ENCODE measurements at places on chromosomes 3 and 15.

- no peaks in the 10 kb centered on the region for H3K36me3 ChIP-seq
- peak overlapping the region; percentile 96 for H3K4me3 ChIP-seq
- no peaks in the 10 kb centered on the region for H3K27me3 ChIP-seq
- H3K27ac ChIP-seq: peak overlapping the region; percentile 99
Measured at GRCh38 chr3:187746059-187746441, 782 bp upstream of the BCL6 start.

DNA sequence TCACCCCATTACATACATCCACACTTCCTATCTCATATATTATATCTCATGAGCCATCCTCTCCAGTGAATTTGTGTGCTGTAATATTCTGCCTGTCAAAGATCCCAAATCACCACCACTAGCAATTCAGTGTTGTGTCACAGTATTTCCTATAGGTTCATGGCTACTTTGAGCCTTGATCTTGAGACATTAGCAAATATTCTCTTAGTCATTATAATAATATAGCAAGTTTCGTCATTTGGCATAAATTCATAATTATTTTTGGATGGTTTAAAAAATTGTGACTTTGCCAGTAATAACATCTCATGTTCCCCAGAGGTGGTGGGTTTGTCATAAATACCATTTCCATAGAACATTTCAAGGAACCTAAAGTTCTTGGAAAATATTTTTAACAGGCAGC is 47.7 kb downstream of the CMSS1 start:
- H3K4me3 ChIP-seq: no peak overlapping the region
- H3K27ac ChIP-seq: no peak overlapping the region
- peaks cover 6% of the 10 kb centered on the region for H3K4me1 ChIP-seq
- H3K36me3 ChIP-seq: no peaks in the 10 kb centered on the region
- no peak for DNase-seq

DNA sequence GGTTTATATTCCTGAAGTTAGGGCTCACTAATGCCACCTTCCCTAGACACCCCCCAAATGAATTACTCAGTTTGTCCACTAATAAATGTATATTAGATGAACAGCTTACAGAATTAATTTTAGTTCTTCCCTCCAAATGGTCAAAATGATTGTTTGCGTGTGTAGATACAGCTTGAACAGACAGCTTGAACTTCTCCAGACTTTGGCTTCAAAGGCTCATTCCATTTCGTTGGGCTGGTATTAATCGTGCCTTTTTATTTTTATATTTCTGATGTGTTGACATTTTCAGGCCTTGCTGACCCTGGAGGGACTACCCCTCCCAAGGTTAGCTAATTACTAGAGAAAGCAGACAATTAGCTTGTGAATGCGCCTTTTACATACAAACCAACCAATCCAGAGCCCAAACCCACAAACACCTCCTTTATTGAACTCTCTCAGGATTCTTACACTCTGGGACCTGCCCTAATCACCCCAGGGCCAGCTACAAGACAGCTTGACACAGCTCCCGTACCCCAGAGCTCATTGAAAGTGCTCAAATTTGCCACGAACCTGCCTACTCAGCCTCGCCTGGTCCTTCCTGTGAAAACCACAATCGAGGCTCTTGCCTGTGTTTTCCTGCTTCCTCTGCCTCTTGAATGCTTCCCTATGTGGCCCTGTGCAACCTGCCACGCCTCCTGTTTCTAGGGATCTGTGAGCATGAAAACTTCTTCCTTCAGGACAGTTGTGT is 40.3 kb downstream of the RPL22L1 start:
- no peak overlapping the region for H3K27ac ChIP-seq
- no peaks in the 10 kb centered on the region for H3K36me3 ChIP-seq
- peaks cover 5% of the 10 kb centered on the region for H3K27me3 ChIP-seq
- no peak for DNase-seq
- H3K4me3 ChIP-seq: no peak overlapping the region

- DNase-seq: no peak
- H3K36me3 ChIP-seq: no peaks in the 10 kb centered on the region
- H3K4me3 ChIP-seq: no peak overlapping the region
- no peaks in the 10 kb centered on the region for H3K4me1 ChIP-seq
Measured at GRCh38 chr3:34263101-34263621, 464.7 kb downstream of the PDCD6IP start.

DNA sequence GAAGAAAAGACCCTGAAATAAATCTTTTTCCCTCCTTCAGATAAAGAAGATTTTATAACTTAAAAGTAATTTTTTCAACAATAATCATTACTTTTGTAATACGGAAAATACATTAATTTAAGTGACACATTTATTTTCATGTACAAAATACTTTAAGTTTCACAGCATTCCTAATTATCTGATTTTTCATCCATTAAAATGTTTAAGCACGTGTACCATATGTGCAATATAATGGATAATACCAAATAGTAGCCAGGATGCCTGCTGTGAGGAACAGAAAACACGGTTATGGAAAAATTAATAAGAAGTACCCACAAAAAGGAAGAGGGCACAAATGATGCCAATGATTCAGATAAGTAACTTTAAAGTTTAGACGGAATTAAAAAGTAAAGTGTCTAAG is 33.5 kb downstream of the ADAM10 start:
- no peak for DNase-seq
- peaks cover 20% of the 10 kb centered on the region for H3K36me3 ChIP-seq
- no peaks in the 10 kb centered on the region for H3K27me3 ChIP-seq
- H3K4me1 ChIP-seq: no peaks in the 10 kb centered on the region

DNA sequence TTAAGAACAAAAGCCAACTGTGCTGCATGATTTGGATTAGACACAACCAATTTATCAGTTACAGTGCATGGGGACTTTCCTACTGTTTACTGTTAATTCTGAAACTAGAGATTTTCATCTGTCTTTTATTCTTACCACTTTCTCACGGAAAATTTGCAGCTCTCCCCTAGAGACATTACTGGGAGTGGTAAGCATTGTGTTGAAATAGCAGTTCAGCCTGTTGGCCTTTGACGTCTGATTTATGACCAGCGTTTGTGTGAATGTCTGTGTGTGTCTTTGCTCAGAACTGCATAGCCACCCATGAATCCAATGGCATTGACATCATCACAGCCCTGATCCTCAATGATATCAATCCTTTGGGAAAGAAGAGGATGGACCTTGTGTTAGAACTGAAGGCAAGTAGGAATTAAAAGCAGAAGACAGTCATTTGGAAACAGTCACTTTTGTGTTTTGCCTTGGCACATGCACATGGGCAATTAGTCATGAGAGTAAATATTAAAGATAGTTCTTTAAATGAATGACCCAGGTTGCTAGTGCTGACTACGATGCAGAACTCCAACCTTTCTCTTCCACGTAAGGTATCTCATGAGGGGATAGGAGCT is 202.2 kb upstream of the BHLHE40 start:
- H3K27me3 ChIP-seq: no peaks in the 10 kb centered on the region
- no peaks in the 10 kb centered on the region for H3K4me1 ChIP-seq
- no peak for DNase-seq
- no peak overlapping the region for H3K4me3 ChIP-seq
- H3K27ac ChIP-seq: no peak overlapping the region

DNA sequence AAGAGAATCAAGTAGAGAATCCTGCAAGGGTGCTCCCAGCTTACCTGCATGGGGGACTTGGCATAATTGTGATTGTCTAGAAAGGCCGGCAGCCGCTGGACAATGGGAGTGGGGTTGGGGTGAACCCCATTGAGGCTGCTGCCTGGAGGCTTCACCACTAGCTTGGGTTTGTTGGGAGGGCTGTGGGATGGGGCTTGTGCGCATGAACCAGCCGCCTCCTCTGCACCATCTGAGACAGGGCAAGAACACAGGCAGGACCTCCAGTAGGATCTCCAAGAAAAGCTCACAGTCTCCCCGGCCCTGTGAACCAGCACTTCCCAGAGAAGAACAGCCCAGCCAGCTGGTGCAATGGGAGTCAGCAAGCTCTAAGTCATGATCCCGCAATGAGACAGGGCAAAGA is 39.8 kb downstream of the SEMA3G start:
- H3K27ac ChIP-seq: no peak overlapping the region
- H3K4me1 ChIP-seq: peaks cover 34% of the 10 kb centered on the region
- no peak for DNase-seq
- no peaks in the 10 kb centered on the region for H3K27me3 ChIP-seq

DNA sequence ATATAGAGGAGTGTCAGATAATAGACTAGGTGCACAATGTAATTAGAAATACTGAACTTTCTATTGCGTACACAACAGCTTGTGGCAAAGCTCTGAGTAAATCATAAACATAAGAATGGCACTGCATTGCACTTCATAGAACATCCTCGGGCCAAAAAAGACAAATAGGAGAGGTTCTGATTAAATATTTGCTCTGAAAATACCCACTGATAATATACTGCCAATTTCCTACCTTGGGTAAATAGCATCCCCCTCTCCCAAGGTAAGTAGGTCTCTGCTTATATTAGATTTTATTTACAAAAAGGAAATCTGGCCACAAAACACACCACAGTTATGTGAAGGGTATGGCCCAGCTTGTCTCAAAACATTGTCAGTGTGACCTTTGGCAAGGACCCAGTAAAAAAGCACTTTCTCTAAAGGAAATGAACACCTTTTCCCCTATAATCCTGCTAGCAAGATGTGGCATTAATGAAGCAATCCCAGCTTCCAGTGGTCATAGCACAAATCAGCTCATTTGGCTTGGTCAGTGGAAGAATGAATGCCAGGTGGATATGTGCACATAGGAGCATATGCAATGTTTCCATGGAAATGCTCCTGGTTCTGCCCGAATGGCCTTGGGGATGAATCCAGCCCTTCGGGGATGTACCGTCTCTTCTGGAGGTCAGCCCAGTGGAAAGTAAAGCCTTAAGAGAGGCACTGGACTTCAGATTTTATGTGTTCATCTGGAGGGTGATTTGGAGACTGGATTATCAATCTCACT is 315.9 kb downstream of the LSAMP start:
- no peaks in the 10 kb centered on the region for H3K4me1 ChIP-seq
- no peak for DNase-seq
- no peaks in the 10 kb centered on the region for H3K27me3 ChIP-seq
- H3K27ac ChIP-seq: no peak overlapping the region
- H3K36me3 ChIP-seq: no peaks in the 10 kb centered on the region

DNA sequence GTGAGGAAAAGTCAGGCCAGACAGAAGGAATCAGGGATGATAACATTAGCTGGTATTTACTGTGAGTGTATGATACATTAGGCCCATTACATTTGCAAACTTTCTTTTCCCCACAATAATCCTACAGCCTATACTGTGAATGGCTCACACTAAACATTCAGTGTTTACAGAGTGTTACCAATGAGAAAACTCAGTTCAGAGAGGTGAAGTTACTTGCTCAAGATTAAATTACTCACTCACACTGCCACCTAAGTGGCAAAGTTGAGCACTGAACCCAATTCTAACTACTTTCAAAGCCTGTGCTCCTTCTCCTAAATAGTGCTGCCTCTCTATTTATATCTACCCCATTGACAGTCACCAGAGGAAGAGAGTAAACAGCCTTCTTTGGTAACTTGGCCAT is 8.5 kb downstream of the XPC start:
- peaks cover 80% of the 10 kb centered on the region for H3K36me3 ChIP-seq
- no peak for DNase-seq
- H3K27ac ChIP-seq: no peak overlapping the region
- peaks cover 13% of the 10 kb centered on the region for H3K4me1 ChIP-seq
- no peak overlapping the region for H3K4me3 ChIP-seq
- H3K27me3 ChIP-seq: no peaks in the 10 kb centered on the region

- no peaks in the 10 kb centered on the region for H3K4me1 ChIP-seq
- no peaks in the 10 kb centered on the region for H3K36me3 ChIP-seq
- no peak for DNase-seq
- H3K4me3 ChIP-seq: no peak overlapping the region
Measured at GRCh38 chr3:4935347-4935746, 43.9 kb upstream of the BHLHE40 start.

DNA sequence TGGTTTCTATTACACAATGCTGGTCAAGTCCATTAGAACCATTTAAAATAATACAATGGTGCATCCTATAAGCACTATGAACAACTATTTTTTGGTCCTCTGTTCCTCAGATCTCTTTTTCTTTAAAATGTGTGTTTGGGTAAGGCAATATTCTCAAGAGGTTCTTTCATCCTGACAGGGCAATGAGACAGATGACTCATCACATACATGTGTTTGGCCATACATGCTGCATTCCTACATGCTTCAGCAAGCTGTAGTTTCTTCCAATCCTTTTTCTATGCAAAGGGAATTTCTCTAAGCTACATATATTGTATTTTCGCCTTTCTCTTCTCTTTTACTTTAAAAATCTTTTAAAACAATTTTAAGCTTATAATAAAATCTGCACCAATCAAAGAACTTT is 52.7 kb downstream of the OTOL1 start:
- H3K4me3 ChIP-seq: no peak overlapping the region
- no peak for DNase-seq
- no peaks in the 10 kb centered on the region for H3K27me3 ChIP-seq
- no peak overlapping the region for H3K27ac ChIP-seq
- no peaks in the 10 kb centered on the region for H3K4me1 ChIP-seq

- H3K27ac ChIP-seq: no peak overlapping the region
- H3K4me1 ChIP-seq: no peaks in the 10 kb centered on the region
- H3K27me3 ChIP-seq: no peaks in the 10 kb centered on the region
Measured at GRCh38 chr3:97896129-97896528, 74.3 kb downstream of the CRYBG3 start.

- no peaks in the 10 kb centered on the region for H3K36me3 ChIP-seq
- H3K27ac ChIP-seq: no peak overlapping the region
- H3K27me3 ChIP-seq: no peaks in the 10 kb centered on the region
- H3K4me3 ChIP-seq: no peak overlapping the region
Measured at GRCh38 chr3:185976977-185977678, 39.3 kb upstream of the TRA2B start.

DNA sequence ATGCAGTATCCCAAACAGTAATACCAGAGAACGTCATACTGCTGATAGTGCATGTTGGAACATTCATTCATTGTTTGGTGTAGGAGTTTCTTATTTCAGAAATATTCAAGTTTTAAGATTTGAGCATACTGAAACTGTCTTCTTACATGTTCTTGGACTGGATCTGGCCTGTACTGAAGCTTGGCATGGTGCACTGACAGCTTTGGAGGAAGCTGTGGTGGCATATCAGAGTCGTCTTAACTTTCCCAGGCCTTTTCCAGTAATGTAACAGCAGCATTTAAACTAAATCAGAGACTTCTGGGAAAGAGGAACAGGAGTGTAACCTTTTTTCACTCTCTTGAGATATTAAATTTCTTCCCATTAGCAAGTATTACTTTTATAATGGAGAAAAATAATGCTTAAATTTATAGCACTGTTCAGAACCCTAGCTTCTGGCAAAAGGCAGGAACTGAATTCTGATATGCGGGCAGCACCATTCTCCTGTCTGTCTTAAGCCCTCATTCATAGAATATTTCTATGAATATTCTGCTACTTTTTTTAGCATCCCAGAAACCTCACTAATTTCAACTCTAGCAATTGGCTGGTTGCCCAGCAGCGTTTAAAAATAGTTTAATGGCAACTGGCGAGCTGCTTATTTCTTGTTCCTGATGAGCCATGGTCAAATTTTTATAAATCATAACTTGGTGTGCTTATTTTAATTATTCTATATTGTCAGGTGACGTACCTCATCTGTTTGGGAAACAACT is 31.1 kb downstream of the DNAJC13 start:
- no peak overlapping the region for H3K27ac ChIP-seq
- DNase-seq: no peak
- H3K27me3 ChIP-seq: no peaks in the 10 kb centered on the region
- no peak overlapping the region for H3K4me3 ChIP-seq
- peaks cover 40% of the 10 kb centered on the region for H3K36me3 ChIP-seq
